ENCODE measurements at places on chromosomes 2 and 18.

DNA sequence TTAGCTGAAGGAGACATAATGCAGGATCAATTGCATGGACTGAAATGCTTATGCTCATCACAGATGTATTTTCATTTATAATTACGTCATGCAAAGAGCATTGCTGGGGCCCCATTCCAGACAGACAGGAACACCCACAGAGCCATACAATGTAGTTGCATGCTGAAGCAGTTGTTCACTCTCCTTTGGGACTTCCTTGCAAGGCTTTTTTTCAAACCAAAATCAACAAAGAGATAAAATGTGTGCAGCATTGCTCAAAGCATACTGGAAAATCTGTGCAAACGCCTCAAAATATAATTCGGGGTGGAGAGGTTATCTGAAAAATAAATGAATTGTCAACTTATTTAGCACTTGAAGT lies 463.2 kb downstream of the CDH2 start:
- no peak for DNase-seq

- DNase-seq = no peak
These were observed 156.8 kb downstream of the THADA start for GRCh38 chr2:43438858-43439655.

DNA sequence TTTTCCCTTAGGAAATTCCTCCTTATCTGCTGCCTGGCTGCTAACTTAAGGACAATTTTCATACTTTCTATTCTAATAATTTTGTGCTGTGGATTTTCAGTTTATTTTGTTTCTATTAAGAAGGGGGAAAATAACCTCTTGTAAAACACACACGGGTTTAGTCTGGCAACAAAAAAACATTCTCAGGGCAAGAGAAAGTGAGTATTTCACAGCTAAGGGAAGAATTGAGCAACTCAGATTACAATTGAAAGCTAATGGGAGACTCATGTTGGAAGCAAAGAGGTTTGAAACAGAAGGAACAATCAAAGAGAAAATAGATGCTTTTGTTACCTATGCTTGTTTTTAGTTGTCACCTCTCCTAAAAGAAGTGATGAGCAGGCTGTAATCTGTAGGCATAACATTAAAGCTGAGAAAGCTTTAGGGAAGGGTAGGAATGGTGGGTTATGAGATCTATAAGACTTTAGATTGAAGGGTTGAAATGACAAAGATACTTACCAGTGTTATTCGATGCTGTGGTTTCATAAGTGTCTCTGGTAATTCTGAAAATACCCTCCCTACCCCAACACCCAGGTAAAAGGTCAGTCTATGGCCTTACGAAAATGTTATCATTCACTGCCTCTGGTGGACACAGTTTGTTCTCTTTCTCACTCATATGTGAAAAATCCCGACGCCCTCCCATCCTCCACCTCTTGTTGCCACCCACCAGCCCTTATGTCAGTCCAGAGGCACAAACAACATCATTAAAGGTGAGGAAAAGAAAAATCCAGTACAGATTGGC lies 510.9 kb downstream of the TXNL1 start:
- no peak for DNase-seq

- no peak for DNase-seq
These were observed 139.1 kb upstream of the FHL2 start for GRCh38 chr2:105537920-105538319.

GRCh38 chr2:74939919-74940812 lies 18.3 kb upstream of the POLE4 start:
- DNase-seq = no peak
